ENCODE measurements at places on chromosomes 1 and 21.

- no peak for DNase-seq
Measured at GRCh38 chr1:241612533-241613477, 27.4 kb downstream of the CHML start.

DNA sequence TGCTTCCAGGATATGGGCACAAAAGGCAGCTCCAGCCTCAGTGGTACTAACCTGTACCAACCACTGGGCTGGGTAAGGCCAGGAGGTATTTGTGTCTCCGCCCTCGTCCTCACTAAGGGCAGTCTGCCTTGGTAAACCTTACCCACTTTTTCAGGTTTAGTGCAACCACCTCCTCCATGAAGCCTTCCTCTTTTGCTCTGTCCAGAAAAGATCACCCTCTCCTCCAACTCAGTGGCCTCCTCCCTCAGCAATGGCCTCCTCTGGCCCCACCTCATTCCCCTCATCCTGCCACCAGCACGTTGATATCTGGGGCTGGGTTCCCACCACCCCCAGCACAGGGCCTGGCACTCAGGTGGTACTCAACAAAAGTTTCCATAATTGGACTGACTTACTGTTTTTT is 161.5 kb downstream of the GRIK3 start:
- DNase-seq: no peak

GRCh38 chr1:57800376-57800775 is 376.5 kb upstream of the DAB1 start:
- DNase-seq: no peak

DNA sequence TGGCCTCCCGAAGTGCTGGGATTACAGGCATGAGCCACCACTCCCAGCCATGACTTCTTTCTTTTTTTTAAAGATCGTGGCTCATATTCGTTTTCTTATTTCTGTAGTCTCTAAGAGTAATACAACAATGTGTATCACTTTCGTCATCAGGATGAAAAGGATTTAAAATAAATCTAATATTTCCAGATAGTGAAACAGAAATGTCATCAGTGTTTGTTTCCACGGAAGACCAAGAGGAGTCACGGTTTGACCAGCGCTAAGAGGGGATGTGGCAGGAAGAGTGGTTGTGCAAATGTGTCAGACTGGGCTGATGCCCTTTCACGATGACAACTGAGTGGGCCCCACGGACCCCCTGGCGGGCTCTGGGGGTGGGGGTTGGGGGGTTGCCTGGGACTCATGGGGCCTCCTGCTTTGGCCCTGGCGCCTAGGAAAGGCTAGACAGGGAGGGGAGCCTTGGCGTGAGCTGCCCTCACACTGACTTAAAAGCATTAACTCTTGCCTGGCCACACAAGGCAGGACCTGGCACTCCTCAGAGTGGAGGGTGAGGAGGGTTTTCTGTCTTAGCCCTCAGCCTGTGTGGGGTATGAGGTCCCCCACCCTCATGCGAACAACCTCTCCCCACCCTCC is 8.4 kb downstream of the SOX13 start:
- DNase-seq: no peak

- no peak for DNase-seq
Measured at GRCh38 chr1:20365421-20366055, 74.9 kb downstream of the VWA5B1 start.

GRCh38 chr1:182677397-182678098 is 6.8 kb downstream of the RGS8 start:
- DNase-seq: no peak

DNA sequence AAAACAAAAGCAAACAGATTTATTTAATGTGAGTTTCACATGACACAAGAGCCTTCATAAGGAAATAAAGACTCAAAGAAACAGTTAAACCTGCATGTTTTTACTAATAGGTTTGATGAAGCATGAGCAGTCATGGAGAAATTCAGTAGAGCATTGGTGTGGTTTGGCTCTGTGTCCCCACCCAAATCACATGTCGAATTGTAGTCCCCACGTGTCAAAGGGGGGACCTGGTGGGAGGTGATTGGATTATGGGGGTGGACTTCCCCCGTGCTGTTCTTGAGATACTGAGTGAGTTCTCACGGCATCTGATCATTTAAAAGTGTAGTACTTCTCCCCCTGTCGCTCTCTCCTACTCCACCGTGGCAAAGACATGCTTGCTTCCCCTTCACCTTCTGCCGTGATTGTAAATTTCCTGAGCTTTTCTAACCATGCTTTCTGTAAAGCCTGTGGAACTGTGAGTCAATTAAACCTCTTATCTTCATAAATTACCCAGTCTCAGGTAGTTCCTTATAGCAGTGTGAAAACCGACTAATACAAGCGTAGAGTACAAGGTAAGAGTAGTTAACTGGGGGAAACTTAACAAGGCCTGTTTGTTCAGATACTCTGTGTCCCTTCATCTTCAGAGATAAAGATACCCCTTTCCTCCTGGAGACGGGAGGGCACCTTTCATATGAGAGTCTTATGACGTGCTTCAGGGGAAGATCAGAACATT is 354.8 kb downstream of the SIPA1L2 start:
- DNase-seq: no peak

DNA sequence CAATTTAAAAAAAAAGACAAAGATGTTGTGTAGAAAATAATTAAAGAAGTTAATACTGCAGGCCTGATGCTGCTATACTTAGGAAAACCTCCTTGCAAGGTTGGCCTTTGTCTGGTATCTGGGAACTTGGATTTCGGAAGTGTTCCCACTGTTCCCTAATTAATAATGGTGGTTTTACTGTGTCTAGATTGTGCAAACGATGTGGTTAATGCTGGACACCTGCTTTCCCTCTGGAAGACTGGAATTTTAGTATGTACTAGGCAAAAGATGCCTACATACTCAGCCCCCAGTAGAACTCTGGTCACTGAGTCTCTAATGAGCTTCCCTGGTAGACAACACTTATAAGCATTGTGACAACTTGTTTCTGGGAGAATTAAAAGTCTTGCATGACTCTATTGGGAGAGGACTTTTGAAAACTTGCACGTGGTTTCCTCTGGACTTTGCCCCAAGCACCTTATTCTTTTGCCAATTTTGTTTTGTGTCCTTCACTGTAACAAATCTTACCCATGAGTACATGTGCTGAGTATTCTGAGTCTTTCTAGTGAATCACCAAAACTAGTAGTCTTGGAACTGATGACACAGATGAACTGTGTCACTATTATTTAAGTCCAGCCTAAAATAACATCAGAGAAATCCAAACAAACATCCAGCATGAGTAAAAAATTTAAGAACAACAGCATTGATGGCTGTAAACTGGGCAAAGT is 40.4 kb downstream of the LIN9 start:
- DNase-seq: no peak

- no peak for DNase-seq
Measured at GRCh38 chr1:84434081-84434769, 35.9 kb downstream of the DNASE2B start.

Measured in hippocampal formation (tissue), 2 donors.